ENCODE measurements at places on chromosomes 7 and 10. TPM values are rescaled to one million over a fixed set of nuclear protein-coding genes. Genes with fewer than 3 reads are reported as not detected.

GRCh38 chr7:82714883-82715282 lies 271.3 kb upstream of the CACNA2D1 start:
- no peak for DNase-seq

DNA sequence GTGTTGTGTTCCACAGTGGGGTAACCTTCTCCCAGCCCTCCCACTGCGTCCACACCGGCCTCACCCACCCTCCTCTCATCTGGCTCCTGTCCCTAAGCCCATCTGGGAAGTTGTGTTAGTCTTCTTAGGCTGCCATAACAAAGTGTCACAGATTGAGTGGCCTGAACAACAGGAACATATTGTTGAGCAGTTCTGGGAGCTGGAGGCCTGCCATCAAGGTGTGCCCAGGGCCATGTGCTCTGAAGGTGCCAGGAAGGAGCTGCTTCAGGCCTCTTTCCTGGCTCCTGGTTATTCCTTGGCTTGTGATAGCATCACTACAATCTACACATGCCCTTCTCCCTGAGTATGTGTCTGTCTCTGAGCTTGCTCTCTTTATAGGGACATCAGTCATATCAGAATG lies 327.6 kb upstream of the COBL start:
- no peak for DNase-seq

DNA sequence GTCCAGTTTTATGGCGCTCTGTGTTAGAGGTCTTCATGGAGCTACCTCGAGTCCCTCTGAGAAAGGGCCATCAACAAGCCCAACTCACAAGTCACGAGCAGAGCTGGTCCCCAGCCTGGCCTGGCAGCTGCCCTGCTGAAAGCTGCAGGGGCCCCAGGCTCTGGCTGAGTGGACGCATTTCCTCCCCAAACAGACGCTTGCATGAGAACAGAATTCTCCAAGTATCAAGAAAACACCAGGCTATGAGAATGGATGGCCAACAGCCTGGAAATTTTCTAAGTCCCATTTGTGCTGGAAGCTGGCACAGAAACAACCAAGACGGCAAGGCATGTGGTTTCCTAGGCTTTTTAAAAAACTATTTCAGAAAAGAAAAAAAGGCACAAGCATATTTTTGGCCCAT lies 114.8 kb downstream of the FAM53B start:
- no peak for DNase-seq

The MRLN gene
- not detected for total RNA-seq

- DNase-seq, result peak; percentile 49
Observed at GRCh38 chr10:78914502-78915189, 154.1 kb upstream of the ZMIZ1 start.

- DNase-seq, result no peak
Observed at GRCh38 chr7:128053023-128053422, 21.8 kb upstream of the LRRC4 start.

The WEE2 gene
- total RNA-seq, result not detected

The OR6B1 gene
- total RNA-seq, result not detected

- no peak for DNase-seq
Observed at GRCh38 chr7:29237489-29237888, 42.9 kb downstream of the CHN2 start.

The RABGEF1 gene
- 28.3 TPM for total RNA-seq

DNA sequence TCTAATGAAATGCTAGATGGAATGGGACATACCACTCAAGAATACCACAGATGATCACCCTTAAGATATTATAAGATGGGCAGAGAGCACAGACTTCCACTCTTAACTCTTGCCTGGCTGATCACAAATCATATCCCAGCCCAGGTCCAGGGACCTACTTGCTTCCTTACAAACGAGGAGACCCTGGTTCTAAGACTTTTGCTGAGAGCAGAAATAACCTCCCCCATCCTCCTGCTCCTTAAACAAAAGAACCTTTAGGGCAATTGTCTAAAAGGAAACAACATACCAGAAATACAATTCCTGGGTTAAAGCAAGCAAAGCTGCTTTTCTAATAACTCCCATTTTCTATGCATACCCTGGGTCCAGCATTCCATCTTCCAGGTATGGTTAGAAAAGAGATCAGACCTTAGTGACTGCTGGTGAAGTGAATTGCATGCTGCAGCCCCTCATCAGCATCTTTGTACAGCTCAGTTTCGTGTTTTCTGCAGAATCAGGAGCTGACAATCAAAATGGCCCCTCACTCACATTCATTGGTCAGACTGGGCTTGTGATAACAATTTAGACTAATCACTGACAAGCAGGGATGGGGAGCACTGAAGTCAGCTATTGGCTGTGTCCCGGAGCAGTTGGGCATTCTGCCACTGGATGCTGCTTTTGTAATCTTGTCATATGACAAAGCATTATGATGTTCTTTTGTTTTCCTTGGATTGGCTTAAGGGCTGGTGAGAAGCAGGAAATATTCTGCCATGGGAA lies 14.6 kb downstream of the IFIT3 start:
- no peak for DNase-seq

- no peak for DNase-seq
Observed at GRCh38 chr10:116683821-116684220, 58.5 kb downstream of the HSPA12A start.

DNA sequence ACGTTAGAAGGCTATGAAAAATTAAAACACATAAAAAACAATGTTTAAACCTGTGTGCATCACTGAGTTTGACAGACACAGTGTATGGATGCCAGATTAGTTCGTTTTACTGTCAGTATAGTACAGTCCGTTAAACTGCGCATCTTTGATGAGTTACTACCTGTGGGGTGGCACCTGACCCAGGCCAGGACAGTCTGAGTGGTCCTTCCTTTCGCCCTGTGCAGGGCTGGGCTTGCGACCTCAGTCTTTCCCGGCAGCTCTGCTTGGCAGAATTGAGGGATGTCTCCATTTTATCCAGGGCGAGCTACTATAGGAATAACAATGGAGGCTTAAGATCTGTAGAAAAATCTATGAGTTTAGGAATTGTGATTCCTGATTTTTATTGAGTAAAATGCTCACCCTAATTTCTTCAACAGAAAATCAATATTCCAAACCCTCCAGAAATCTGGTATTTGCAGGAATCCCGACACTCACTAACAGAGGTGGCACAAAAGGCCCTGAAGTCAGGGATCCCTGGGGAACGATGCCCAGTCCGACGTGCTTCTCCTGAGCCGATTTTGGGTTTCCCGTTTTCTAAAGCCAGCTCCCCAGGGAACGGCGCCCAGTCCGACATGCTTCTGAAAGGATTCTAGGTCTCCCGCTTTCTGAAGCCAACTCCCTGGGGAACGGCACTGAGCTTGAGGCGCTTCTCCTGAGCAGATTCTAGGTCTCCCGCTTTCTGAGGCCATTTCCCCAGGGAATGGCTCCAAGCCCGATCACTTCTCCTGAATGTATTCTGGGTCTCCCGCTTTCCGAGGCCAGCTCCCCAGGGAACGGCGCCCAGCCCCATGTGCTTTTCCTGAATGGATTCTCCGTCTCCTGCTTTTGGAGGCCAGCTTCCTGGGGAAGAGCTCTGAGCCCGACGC lies 377.6 kb downstream of the DNAJB6 start:
- no peak for DNase-seq

DNA sequence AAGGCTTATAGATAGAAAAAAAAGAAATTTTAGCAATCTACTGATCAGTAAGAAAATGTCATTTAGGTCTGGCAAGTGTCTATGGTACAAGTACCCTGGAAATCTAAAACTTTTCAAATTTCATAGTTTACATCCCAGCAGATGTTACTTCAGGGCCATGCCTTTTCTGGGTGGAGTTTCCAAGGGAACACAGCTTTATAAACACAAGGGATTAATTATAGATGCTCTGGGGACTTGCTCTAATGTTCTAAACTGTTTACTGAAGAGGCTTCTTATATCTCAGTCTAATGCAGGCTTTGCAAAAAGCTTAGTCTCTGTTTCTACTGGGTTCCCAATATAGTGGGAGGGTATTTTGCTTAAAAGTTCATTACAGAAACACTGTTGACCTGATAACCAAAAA lies 3.1 kb downstream of the CD36 start:
- no peak for DNase-seq

The ZYX gene
- total RNA-seq, result 60.6 TPM

The SYT15 gene
- 3.4 TPM for total RNA-seq

The TDRD1 gene
- total RNA-seq, result 0.99 TPM

The SLC39A12 gene
- not detected for total RNA-seq

- no peak for DNase-seq
Observed at GRCh38 chr7:34453150-34453549, 204.9 kb upstream of the NPSR1 start.

GRCh38 chr10:75910032-75910431 lies 478.6 kb downstream of the LRMDA start:
- no peak for DNase-seq

DNA sequence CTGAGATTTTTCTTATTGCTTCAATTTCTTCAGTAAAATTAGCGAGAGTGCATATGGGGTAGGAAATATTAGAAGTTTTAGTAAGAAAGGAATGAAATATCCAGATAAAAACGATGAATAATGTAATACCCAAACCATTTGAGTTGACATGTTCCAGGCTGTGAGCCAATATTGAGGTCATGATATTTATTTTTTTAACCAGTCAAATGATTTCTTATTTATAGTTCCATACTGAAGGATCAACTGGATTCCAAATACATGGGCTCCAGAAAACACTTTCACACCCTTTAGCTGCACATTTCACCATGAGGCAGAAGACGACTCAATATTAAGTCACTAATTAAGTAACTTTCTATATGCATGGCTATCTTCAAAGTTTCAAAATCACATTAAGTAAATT lies 312.5 kb downstream of the PPP1R3A start:
- no peak for DNase-seq

- DNase-seq, result peak; percentile 71
Observed at GRCh38 chr10:79938728-79939406, 10.0 kb downstream of the SFTPD start.

The HMX2 gene
- total RNA-seq, result not detected

DNA sequence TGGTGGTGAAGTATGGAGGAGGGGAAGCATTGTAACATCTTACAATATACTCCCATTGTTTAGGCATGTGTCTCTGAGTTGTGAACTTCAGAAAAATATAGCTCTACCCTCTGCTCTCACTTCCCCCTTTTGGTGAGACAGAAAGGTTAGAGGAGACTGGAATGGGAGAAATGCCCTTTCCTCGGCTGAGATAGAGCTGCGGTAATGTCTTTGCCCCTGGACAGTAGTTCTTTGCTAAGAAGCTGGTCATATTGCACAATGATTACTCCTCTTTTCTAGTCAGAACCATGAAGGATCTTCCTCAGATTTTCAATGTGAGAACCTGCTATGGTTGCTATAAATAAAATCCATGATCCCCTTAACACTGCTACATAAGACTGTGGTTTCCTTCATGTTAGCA lies 171.0 kb downstream of the SEM1 start:
- DNase-seq, result no peak

The NRCAM gene
- total RNA-seq, result 49.8 TPM

The HKDC1 gene
- total RNA-seq, result 6.7 TPM

GRCh38 chr10:16986406-16987205 lies 143.0 kb downstream of the CUBN start:
- no peak for DNase-seq

DNA sequence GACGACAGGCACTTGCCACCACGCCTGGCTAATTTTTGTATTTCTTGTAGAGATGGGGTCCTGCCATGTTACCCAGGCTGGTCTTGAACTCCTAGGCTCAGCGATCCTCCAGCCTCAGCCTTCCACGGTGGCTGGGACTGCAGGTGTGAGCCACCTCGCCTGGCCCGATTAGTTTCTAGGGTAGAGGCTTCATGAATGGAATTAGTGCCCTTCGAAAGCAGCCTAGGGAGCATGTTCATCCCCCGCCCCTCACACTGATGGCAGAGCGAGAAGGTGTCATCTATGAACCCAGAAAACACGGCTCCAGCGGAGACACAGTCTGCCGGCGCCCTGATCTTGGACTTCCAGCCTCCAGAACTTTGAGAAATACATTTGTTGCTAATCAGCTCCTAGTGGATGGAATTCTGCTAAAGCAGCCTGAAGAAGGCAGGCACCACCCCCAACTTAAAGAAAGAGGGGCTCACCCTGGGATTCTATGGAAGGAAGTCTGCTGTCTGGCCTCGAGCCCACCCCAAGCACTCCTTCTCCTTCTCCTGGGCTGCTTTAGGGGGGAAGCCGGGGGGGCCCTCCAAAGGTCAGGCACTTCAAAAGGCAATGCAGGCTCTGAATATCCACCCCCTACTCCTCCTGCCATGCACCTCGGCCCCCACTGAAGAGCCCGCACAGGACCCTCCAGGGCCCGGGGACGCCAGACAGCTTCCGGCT lies 10.1 kb downstream of the PDGFA start:
- DNase-seq, result no peak

The ADK gene
- total RNA-seq, result 12.9 TPM

- DNase-seq, result no peak
Observed at GRCh38 chr10:117425974-117426566, 50.8 kb upstream of the PDZD8 start.

DNA sequence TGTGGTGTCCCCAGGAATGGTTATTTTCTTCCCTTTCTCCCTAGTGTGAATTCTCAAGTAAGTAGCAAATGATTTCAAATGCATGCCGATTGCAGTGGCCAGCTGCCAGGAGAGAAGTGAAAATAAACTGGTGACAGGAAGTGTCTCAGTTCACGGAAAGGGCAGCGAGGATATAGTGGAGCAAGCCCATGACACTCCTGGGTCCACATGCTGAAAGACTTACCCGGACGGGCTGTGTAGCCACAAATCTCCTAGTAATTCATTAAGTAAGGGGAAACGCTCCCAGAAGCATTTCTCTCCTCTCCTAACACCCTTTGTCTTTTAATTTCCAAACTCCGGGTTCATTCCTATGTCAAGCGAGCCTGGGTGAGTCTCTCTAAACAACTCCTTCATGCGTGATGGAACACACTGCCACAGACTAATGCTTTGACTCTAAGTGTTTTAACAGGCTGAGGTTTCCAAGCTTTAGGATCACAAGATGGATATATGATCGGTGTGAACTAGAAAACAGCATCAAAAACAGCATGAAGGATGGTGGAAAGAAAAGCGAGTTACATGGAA lies 125.6 kb downstream of the CYP26A1 start:
- DNase-seq, result peak; percentile 51

DNA sequence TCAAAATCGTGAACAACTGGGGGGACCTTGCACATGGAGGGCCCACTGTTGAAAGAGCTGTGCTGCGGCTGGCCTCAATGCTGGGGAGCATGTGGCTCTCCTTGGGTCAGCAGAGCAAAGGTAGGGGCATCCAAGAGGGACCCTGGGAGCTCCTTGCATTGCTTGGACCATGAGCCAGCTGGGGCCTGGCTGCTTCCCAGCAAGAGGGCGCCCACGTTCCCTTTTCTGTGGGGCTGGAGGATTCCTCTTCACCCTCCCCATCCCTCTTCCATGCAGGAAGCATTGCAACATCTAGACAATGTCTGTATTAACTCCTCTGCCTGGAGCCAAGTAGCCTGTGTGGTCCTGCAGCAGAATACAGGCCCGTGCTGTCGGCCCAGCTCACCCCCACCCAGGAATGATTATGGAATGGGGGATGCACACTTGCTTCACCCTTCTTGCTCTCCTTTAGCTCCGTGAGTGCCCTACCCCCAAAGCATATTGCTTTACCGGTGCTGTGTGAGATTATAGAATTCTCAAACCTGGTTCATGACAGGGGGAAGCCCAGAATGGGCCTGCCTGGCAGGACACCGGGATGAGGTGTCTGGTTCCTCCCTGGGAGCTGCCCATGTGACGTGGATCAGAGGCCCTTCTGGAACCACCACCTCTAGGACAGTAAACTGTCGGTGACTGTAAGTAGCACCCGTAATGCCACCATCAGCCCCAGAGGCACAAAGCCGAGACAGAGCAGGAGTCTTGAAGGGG lies 61.9 kb downstream of the SYPL1 start:
- DNase-seq, result no peak

The DPP6 gene
- 1.8 TPM for total RNA-seq

The PLEKHS1 gene
- 7.6 TPM for total RNA-seq

GRCh38 chr10:96608805-96609204 lies 22.0 kb upstream of the TM9SF3 start:
- no peak for DNase-seq
